ENCODE measurements at places on chromosomes 6 and 20. TPM values are rescaled to one million over a fixed set of nuclear protein-coding genes. Genes with fewer than 3 reads are reported as not detected.

GRCh38 chr6:165906-166305, 126.4 kb upstream of the DUSP22 start:
- H3K4me1 ChIP-seq: no peaks in the 10 kb centered on the region
- H3K4me3 ChIP-seq: no peak overlapping the region
- no peak for DNase-seq
- no peaks in the 10 kb centered on the region for H3K36me3 ChIP-seq

DNA sequence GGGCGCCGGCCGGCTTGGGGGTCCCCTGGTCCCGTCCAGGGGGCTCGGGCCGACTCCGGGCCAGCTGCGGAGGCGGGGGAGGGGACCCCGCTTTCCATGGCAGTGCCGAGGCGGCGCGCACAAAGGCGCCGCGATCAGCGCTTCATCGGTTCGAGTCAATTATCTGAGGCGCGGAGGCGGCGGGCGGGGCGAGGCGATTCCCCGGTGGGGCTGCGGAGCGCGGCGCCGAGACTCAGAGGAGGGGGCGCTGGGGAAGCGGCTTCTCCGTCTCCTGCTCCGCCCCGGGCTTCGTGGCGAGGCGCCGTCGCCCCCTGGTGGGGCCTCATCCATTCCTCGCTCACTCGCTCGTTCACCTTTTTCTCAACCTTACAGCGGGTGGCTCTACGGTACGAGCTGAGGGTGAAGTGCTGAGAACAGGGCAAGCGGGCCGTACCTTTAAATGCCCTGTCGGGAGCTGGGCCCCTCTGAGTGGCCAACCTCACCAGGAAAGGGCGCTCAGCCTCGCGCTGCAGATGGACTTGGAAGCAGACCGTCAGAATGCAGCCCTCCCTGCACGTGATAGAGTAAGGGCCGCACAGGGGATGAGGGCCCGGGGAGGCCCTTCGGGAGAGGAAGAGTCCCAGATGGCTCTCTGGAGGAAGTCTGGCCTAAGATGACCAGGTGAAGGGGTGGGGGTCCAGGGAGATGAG, 39.9 kb downstream of the SLC52A3 start:
- H3K27ac ChIP-seq: no peak overlapping the region
- no peak overlapping the region for H3K4me3 ChIP-seq
- no peaks in the 10 kb centered on the region for H3K36me3 ChIP-seq

The C6orf52 gene
- total RNA-seq: 1.7 TPM

DNA sequence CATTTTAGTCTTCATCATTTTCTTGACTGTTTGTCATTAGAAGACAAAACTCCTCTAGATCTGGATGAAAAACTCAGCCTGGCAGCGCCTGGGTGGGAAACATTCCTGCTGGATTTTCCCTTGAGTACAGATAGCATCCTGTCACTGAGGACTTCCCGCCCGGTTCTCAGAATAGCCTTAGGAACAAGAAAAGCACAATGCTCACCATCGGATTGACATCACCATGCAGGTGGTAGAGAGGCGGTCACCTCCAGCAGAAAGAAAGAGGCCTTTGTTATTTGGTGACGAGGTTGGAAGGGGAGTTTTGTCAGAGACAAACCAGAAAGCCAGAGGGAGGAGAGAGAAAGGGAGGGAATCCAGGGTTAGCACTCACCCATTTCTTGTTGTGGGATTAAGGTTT, 39.8 kb downstream of the KIF25 start:
- H3K4me1 ChIP-seq: peaks cover 4% of the 10 kb centered on the region
- peaks cover 5% of the 10 kb centered on the region for H3K27me3 ChIP-seq
- peaks cover 5% of the 10 kb centered on the region for H3K36me3 ChIP-seq
- no peak for DNase-seq
- no peak overlapping the region for H3K4me3 ChIP-seq
- no peak overlapping the region for H3K27ac ChIP-seq

GRCh38 chr20:17491488-17491887, 39.7 kb downstream of the BFSP1 start:
- H3K4me1 ChIP-seq: no peaks in the 10 kb centered on the region
- no peak overlapping the region for H3K4me3 ChIP-seq
- no peak for DNase-seq
- peaks cover 6% of the 10 kb centered on the region for H3K27me3 ChIP-seq

GRCh38 chr6:52499026-52499425, 77.8 kb downstream of the TRAM2 start:
- no peak overlapping the region for H3K27ac ChIP-seq
- no peak overlapping the region for H3K4me3 ChIP-seq
- H3K36me3 ChIP-seq: peaks cover 2% of the 10 kb centered on the region
- peaks cover 3% of the 10 kb centered on the region for H3K4me1 ChIP-seq

GRCh38 chr20:17771206-17772004, 71.6 kb downstream of the BANF2 start:
- H3K4me3 ChIP-seq: no peak overlapping the region
- H3K36me3 ChIP-seq: no peaks in the 10 kb centered on the region
- H3K27ac ChIP-seq: no peak overlapping the region
- peaks cover 3% of the 10 kb centered on the region for H3K27me3 ChIP-seq

GRCh38 chr6:84892671-84893070, 128.3 kb upstream of the TBX18 start:
- no peaks in the 10 kb centered on the region for H3K36me3 ChIP-seq
- no peaks in the 10 kb centered on the region for H3K27me3 ChIP-seq
- H3K27ac ChIP-seq: no peak overlapping the region
- no peak for DNase-seq

DNA sequence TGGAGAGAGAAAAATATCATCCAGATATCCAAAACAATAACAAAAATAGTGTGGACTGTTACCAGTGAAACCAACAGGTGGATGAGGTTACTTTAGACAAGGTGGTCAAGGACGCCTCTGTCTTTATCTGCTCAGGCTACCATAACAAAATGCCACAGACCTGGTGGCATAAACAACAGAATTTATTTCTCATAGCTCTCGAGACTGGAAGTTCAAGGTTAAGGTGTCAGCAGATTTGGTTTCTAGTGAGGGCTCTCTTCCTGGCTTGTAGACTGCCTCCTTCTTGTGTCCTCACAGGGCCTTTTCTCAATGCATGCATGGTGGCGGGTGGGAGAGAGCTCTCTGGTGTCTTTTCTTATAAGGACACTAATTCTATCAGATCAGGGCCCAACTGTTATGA, 21.1 kb upstream of the LBP start:
- H3K27ac ChIP-seq: no peak overlapping the region
- no peak for DNase-seq
- H3K36me3 ChIP-seq: no peaks in the 10 kb centered on the region

GRCh38 chr6:19988555-19988954, 151.4 kb downstream of the ID4 start:
- no peaks in the 10 kb centered on the region for H3K36me3 ChIP-seq
- no peak overlapping the region for H3K27ac ChIP-seq
- no peaks in the 10 kb centered on the region for H3K4me1 ChIP-seq
- H3K4me3 ChIP-seq: no peak overlapping the region
- no peak for DNase-seq
- no peaks in the 10 kb centered on the region for H3K27me3 ChIP-seq

- no peaks in the 10 kb centered on the region for H3K4me1 ChIP-seq
- no peak for DNase-seq
- H3K27me3 ChIP-seq: no peaks in the 10 kb centered on the region
- no peak overlapping the region for H3K4me3 ChIP-seq
Observed at GRCh38 chr6:77172578-77172977, 290.7 kb downstream of the HTR1B start.

GRCh38 chr6:8278562-8278961, 156.8 kb downstream of the SLC35B3 start:
- H3K27me3 ChIP-seq: no peaks in the 10 kb centered on the region
- no peak for DNase-seq
- H3K4me3 ChIP-seq: no peak overlapping the region
- no peaks in the 10 kb centered on the region for H3K36me3 ChIP-seq
- H3K4me1 ChIP-seq: no peaks in the 10 kb centered on the region

GRCh38 chr20:54549658-54550326, 74.4 kb downstream of the DOK5 start:
- no peak overlapping the region for H3K4me3 ChIP-seq
- no peak overlapping the region for H3K27ac ChIP-seq
- peaks cover 4% of the 10 kb centered on the region for H3K4me1 ChIP-seq
- no peak for DNase-seq
- no peaks in the 10 kb centered on the region for H3K27me3 ChIP-seq
- no peaks in the 10 kb centered on the region for H3K36me3 ChIP-seq

DNA sequence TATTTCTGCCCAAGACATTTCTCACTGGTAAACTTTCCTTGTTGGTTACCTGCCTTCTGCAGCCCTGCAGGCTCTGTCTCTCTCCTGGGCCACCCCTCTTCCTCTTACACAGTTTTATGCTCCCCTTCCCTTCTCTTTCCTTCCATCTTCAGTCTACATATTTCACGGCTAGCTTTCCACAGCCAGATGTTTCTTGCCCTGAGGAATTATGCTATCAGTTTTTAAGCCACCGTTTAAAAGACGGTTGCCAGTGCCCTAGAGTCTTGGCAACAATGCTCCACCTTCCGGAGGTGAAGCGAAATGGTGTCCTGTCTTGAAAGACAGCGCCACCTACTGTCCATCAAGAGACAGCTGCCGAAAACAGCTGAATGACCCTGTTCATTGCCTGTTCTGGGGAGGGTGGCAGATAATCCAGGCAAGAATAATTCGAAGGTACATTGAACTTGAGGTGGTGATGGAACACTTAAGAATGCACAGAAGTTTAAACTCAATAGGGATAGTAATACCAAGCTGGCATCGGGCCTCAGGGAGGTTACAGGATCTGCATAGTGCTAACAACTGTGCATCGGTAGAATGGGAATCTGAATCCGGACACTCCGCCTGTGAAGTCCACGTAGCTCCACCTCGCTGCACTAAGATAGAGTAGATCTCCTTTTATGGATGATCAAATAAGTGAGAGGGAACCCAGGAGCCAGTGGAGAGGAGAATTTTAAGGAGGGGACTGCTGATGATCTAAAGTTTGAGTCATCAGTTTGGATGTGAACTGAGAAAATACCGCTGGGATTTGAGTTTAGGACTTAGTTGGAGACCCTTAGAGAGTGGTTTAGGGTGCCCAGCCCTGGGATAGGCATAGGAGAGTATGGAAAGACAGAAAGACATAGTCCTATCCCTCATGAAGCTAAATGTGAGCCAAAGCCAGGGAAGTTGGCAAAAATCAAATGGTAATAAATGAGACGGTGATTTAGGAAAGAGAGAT, 4.8 kb upstream of the TRIM40 start:
- no peak overlapping the region for H3K27ac ChIP-seq
- H3K4me1 ChIP-seq: peaks cover 18% of the 10 kb centered on the region
- peak; percentile 56 for DNase-seq
- H3K36me3 ChIP-seq: no peaks in the 10 kb centered on the region
- H3K27me3 ChIP-seq: peaks cover 69% of the 10 kb centered on the region

- no peak for DNase-seq
- H3K4me3 ChIP-seq: no peak overlapping the region
- no peaks in the 10 kb centered on the region for H3K36me3 ChIP-seq
- no peak overlapping the region for H3K27ac ChIP-seq
Observed at GRCh38 chr20:19709635-19710335, 48.3 kb upstream of the RIN2 start.

DNA sequence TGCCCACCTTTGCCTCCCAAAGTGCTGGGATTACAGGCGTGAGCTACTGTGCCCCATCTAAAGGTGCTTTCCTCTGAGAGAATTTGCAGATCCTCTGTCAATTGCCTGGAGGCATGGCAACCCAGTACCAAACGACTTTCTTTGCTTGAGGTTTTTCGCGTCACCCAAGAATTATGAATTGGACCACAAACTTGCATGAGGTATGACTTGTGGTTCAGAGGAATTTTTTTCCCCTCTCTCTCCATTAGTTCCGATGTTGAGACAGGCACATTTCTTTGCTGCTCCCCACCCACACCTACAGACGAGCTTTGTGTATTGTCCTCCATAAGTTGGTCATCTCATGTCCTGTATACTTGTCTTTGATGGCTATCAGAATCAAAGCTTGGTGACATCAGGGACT, 11.8 kb upstream of the SCAF8 start:
- H3K4me3 ChIP-seq: no peak overlapping the region
- peaks cover 1% of the 10 kb centered on the region for H3K4me1 ChIP-seq
- DNase-seq: no peak
- H3K27me3 ChIP-seq: peaks cover 4% of the 10 kb centered on the region

DNA sequence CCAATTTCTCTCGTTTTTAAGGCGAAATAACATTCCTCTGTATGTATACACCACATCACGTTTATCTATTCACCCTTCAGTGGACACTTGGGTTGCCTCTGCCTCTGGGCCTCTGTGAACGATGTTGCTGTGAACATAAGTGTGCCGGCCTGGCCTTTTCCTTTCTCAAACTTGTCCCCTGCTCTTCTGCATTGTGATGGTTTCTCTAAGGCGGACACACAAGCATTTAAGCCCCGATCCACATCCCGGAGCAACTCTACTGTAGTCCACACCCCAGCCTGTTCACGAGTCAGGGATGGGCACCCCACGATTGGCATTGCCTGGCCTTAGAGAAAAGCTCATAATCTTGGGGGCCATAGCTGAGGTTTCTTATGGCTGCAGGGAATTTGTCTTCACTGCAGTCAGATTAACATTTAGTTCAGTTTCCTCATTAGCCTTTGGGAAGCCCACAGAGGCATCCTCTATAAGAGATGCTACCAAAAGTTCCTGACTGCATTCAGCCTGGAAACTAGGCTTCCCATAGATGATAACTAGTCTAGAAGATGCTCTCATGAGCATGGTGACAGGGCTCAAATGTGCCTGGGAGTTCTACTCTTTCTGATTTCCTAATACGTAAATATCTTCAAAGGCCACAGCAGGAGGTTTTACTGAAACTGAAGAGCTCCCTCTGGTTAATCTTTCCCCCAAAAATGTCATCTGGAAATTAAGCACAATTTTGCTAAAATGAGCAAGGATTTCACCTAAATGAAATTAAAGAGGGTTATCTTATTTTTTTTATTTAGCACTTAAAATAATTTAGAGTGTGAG, 762 bp downstream of the ZC3H12D start:
- no peak for DNase-seq
- H3K4me1 ChIP-seq: peaks cover 52% of the 10 kb centered on the region
- H3K4me3 ChIP-seq: peak overlapping the region; percentile 79
- H3K27me3 ChIP-seq: no peaks in the 10 kb centered on the region
- peaks cover 19% of the 10 kb centered on the region for H3K36me3 ChIP-seq

- H3K27me3 ChIP-seq: peaks cover 2% of the 10 kb centered on the region
- H3K36me3 ChIP-seq: no peaks in the 10 kb centered on the region
- no peak overlapping the region for H3K27ac ChIP-seq
- H3K4me3 ChIP-seq: no peak overlapping the region
Observed at GRCh38 chr20:47927385-47927851, 142.1 kb upstream of the SULF2 start.

DNA sequence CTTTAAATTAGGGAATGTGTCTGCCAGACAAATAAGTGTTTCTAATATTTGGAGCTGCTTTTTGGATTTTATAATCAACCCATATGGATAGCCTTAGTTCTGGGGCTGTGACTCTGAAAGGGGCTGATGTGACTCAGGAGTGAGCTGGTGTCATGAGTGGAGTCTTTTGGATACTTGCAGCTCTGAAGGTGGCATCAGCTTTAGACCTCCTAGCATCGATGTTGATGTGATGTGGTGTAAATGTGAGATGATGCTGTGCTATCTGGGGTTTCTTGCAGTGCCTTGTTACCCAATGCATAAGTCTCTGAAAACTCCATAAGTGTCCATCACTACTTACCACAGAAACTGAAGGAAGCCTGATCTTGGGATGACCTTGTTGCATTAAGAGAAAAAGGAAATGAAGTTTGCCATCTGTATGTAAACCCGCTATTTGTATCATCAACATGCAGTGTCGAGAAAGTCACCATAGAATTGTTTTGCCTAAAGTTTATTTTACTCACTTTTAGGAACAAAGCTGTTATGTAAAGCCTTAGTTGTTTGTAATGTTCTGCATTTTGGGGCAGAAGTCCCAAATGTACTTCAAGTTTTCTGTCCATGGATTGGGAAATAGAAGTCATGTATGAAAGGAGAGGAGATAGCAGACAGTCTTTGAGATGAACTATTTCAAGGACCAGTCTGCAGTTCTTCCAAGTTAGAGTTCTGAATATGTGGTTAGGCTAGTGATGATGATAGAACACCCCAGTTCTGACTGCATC, 8.0 kb downstream of the FOXO3 start:
- H3K36me3 ChIP-seq: peaks cover 48% of the 10 kb centered on the region
- H3K4me3 ChIP-seq: no peak overlapping the region
- no peak overlapping the region for H3K27ac ChIP-seq
- H3K27me3 ChIP-seq: peaks cover 16% of the 10 kb centered on the region
- DNase-seq: no peak
